ENCODE measurements at places on chromosomes 1 and 21. TPM values are rescaled to one million over a fixed set of nuclear protein-coding genes. Genes with fewer than 3 reads are reported as not detected.

- DNase-seq: no peak
- H3K4me1 ChIP-seq: no peaks in the 10 kb centered on the region
- H3K27me3 ChIP-seq: no peaks in the 10 kb centered on the region
- H3K4me3 ChIP-seq: no peak overlapping the region
- no peak overlapping the region for H3K27ac ChIP-seq
These were observed 40.1 kb upstream of the ADGRL2 start for GRCh38 chr1:81760477-81761097.

- no peaks in the 10 kb centered on the region for H3K27me3 ChIP-seq
- DNase-seq: no peak
- H3K36me3 ChIP-seq: no peaks in the 10 kb centered on the region
- H3K27ac ChIP-seq: no peak overlapping the region
These were observed 318.9 kb upstream of the USP25 start for GRCh38 chr21:15410853-15411252.

DNA sequence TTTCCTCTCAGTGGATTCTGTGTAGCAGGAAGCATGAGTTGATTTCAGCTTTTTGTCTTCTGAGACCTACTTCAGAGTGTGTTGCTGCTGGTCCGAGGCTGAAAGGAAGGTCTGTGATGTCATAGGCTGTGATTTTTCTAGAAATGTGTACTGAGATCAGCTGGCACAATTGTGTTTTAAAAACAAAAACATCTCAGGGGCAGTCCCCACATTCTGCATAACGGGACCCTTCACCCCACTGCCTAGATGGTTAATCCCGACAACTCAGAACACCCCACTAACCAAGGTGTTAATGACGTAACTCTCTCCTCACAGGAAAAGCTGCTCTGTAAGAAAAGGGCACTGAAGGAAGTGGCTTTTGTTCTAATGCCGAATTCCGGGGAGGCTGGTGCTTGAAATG, 59.8 kb upstream of the PPP2R5A start:
- H3K4me1 ChIP-seq: peaks cover 16% of the 10 kb centered on the region
- no peak for DNase-seq
- no peaks in the 10 kb centered on the region for H3K36me3 ChIP-seq
- H3K27me3 ChIP-seq: no peaks in the 10 kb centered on the region
- H3K4me3 ChIP-seq: no peak overlapping the region
- no peak overlapping the region for H3K27ac ChIP-seq

GRCh38 chr1:44000122-44000665, 8.8 kb downstream of the CCDC24 start:
- H3K27me3 ChIP-seq: no peaks in the 10 kb centered on the region
- no peak overlapping the region for H3K4me3 ChIP-seq
- H3K36me3 ChIP-seq: no peaks in the 10 kb centered on the region
- H3K4me1 ChIP-seq: no peaks in the 10 kb centered on the region

DNA sequence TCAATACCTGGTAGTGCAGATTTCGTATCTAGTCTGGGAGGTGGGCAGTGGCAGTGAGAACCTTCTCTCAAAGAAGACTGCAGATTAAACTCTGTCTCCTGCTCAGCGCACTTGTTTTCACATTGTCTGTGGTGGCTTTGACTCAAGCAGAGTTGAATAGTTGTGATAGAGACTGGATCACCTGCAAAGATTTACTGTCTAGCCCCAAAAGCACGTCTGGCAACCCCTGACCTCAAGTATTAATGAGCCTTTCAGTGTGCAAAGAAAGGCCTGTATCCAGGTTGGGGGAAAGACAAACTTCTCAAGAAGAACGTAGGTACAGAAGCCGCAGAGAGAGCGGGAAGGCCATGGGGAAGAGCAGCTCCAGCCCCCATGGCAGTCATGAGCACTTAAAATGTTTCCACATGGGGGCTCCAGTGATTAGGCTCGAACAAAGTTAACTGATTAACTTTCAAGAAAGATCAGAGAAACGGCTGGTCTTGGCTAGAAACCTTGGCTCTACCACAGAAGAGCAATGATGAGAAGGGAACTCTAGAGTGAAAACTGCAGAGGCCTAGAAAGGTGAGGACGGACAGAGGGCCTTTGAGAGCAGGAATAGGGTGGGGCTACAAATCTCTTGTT, 15.2 kb downstream of the HENMT1 start:
- H3K27me3 ChIP-seq: no peaks in the 10 kb centered on the region
- H3K4me3 ChIP-seq: no peak overlapping the region
- H3K27ac ChIP-seq: peak overlapping the region; percentile 97
- H3K36me3 ChIP-seq: no peaks in the 10 kb centered on the region
- H3K4me1 ChIP-seq: peaks cover 56% of the 10 kb centered on the region
- no peak for DNase-seq

DNA sequence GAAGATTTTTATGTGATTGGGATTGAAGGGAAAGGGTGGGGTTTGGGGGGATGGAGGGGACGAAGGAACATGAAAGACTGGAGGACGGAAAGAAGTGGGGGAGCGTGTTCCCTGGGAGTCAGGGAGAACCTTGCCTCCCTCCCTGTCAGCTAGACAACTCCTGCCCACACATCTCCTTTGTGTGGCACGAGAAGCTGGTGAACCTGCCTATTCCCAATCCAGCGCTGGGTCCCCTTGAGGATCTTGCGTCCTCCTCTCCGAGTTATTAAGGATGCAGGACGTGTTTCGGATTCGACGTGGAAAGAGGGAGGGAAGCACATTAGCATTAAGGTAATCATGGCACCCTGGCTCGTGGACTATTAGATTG, 1.4 kb downstream of the LRRC7 start:
- no peaks in the 10 kb centered on the region for H3K36me3 ChIP-seq
- peaks cover 72% of the 10 kb centered on the region for H3K27me3 ChIP-seq
- no peak for DNase-seq
- H3K27ac ChIP-seq: no peak overlapping the region
- no peak overlapping the region for H3K4me3 ChIP-seq
- H3K4me1 ChIP-seq: no peaks in the 10 kb centered on the region

DNA sequence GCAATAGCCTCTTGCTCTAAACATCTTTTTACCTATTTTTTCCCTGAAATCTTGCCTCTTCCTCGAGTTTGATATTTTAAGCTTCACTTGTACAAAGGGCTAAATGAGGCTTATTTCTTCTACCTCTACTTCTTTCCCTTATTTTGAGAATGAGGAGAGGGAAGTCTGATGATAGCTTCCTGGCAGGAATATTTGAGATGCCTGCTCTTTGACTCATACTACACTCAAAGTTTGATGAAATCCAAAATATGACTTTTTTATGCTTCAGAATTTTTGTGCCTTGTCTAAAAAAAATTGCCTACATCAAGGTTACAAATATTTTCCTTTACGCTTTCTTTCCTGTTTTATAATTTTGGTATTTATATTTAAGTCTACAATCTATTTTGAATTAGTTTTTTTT, 624.4 kb upstream of the PLXNA2 start:
- H3K4me1 ChIP-seq: no peaks in the 10 kb centered on the region
- no peak overlapping the region for H3K4me3 ChIP-seq
- H3K36me3 ChIP-seq: no peaks in the 10 kb centered on the region
- H3K27ac ChIP-seq: no peak overlapping the region
- no peak for DNase-seq

DNA sequence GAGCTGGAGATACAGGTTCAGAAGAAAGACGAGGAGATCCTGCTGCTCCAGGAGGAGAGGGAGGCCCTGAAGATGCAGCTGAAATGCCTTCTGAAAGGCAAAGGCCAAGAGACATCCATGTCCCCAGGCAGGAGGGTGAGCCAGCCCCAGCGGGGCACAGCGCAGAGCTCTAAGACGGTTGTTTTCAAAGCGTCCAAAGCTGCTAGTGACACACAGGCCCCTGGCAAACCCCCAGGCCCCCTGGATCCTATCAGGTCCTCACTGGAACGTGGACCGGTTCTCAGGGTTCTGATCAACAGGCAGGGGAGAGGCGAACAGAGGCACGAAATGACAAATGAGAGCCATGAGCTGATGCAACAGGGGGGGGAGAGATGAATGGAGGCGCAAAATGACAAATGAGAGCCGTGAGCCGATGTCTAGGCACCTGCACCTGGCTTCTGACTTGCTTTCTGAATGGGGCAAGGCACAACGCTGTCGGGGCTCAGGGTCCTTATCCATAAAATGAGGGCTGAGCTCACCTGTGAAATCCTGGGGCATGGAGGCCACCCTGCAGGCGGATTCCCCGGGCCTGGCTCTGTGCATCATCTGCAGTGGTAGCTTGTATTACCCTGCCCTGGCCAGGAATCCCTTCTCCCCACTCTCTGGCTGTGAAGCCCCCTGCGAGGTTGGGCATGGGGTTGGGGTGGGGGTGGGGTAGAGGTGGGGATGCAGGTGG, 9.2 kb downstream of the CCDC27 start:
- no peaks in the 10 kb centered on the region for H3K4me1 ChIP-seq
- no peak overlapping the region for H3K4me3 ChIP-seq
- no peaks in the 10 kb centered on the region for H3K36me3 ChIP-seq
- peak; percentile 53 for DNase-seq

CD244 gene
- polyA plus RNA-seq: 0.63 TPM

KRTAP19-8 gene
- polyA plus RNA-seq: not detected

CDC20 gene
- 73.7 TPM for polyA plus RNA-seq
